SK-N-MC (cell line): ENCODE measurements at places on chromosomes 4 and X.

DNA sequence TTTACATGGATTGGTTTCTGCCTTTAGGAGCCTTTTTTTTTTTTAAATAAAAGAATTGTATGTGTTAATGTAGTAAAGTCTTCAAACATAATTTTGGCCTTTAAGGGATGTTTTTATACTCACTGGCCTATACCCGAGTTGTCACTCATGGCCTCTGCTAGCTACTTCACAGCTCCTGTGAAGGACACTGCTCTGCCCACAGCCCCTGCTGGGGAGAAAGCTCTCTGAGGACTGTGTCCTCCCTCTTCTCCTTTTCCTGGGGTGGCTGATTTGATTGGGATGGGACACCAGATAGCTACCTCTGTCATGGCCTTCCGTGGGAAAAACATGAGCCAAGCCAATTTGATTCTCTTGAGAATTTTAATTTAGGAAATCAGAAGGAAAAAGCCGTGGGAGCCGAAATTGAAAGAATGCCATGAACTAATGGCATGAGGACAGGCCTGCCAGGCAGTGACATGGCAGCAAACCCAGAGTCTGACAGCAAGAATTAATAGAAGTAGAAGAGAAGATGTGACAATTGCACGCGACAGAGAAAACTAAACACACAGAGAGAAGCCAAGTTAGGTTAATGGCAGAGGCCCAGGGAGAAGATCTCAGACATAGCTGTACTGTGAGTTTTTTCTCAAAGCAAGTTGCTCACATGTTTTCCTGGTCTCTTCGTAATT is 81.4 kb downstream of the ARHGAP10 start:
- no peak for DNase-seq

DNA sequence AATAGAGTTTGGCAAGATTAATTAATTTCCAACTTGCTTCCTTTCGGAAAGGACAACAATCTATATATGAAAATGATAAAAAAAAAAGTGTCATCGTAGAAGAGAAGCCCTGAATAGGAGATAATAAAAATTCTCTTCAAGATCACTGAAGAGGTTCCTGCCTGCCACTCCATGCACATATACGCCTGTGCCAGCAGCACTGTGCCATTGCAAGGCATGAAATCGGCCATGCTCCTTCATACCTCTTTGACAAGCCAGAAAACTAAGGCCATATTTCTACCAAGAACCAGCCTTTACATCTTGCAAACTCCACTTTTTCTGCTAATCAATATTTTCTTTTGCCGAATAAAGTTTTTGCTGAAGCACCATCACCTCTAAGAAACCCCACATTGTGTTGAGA is 365.5 kb downstream of the CXXC4 start:
- no peak for DNase-seq

GRCh38 chrX:111411557-111411956 is 435 bp downstream of the DCX start:
- no peak for DNase-seq

DNA sequence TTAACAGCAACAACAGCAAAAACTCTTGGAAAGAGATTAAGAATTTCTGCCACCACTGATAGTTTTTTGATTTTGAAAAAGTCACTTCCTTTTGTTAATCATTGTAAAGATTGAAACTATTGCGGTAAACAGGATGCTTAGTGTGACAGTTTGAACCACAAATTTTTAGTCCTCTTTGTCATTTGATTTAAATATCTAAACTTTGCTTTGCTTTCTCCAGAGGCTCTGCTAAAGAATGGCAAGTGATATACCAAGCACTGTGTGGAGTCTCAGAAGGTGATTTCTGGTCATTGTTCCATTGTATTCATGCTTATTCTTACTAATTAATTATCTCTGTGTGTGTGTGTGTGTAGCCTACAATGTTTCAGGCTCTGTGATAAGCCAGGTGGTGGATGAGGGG is 155.6 kb downstream of the BMPR1B start:
- no peak for DNase-seq

- no peak for DNase-seq
Measured at GRCh38 chr4:73139245-73139644, 69.7 kb upstream of the COX18 start.

- DNase-seq: peak; percentile 64
Measured at GRCh38 chr4:57426779-57427395, 316.7 kb upstream of the IGFBP7 start.

GRCh38 chrX:111124418-111124817 is 28.4 kb downstream of the PAK3 start:
- no peak for DNase-seq

DNA sequence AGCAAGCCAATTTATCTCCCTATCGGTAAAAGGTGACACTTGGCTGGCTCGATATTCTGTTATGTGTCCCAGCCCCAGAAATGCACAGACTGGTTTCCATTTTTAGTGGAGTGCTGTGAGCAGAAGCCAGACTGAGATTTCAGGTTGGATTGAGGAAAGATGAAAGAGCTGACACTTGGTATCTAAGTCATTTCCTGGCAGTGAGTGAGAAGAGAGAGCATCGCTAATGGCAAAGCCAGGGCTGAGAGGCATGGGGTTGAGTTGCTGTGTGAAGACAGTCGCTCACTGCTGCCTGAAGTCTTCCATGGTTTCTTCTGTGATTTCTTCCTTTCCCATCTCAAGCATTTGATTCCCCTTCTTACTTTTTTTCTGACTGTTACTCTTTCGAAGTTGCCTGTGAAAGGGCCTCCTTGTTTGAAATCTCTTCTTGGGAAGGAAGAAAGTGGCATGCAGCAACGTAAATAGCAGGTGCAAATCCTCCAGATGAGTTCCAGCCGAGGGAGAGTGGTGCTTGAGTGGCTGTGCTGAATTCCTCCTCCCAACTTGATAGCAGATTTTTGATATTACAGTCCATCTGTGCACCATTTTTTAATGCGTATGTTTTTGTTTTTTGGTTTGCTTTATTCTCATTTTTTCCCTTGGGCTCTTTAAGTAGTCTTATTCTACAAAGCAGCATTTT is 109.2 kb upstream of the LIMCH1 start:
- no peak for DNase-seq

- DNase-seq: no peak
Measured at GRCh38 chr4:75302648-75303047, 211.6 kb downstream of the RCHY1 start.

- no peak for DNase-seq
Measured at GRCh38 chr4:100894339-100894870, 376.6 kb upstream of the EMCN start.

- DNase-seq: no peak
Measured at GRCh38 chr4:80409809-80410208, 74.3 kb downstream of the CFAP299 start.

DNA sequence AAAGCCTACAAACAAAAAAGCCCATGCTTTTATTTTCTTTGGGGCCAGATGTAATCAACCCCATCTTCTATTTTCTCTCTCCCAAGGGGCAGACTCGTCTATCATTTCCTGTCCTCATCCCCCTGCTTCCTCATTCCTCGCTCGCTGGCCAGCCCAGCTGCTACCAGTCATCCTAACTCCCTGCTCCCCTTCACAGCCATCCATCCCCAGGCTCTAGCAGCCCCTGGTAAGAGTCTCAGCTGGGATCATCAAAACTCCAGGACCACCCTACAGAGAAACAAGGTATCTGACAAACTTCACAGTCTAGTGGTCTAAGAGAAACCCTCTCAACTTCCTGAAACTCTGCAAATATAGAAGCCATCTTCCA is 23.6 kb downstream of the SH3KBP1 start:
- DNase-seq: no peak

DNA sequence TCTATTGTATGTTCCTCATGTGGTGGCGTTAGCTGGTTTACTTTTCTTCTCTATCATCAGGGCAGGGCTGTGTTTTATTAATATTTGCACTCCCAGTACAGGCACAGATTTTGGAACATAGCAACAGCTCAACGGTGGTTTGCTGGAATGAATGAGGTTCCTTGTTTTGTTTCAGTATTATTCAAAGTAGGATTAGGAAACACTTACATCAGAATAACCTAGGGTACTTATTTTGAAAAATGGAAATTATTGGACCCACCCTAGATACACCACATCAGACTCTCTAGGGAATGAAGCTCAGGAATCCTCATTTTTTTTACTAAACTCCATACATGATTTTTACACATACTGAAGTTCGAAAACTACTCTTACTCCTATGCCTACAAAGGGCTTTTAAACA is 108.8 kb upstream of the ENPEP start:
- DNase-seq: no peak

DNA sequence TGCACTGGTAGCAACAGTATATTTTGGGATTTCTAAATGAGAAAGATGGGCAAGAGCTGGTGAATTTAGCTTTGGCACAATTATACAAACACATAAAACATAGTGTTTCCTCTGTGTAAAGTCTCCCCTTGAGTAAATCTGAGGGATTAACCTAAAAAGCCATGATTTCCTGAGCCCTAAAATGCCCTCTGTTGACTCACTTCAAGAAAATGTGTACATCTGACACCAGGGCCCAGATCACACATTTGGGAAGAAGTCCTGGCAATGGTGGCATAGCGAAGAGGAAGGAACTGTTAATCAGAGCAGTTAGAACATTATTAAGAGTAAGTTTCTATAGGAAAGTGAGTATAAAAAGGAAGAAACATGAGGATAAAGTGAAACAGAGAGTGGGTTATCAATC is 338.5 kb downstream of the SPOCK3 start:
- no peak for DNase-seq

DNA sequence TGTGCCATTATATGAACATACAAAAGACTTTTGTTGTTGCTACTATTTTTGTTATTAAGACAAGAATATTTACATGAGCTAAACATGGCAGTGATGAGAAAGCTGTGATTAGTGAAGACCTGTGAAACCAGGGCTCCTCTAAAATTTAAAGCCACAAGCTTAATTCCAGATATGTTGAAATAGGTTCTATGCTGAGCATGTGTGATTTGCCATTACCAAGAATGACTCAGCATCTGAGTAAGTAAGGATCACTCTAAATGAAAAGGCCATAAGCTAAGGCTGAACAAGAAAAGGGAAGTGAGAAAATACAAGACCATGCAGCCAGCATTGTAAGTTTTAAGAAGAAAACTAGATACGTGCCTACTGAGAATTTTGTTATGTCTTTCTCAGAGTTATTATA is 75.9 kb upstream of the CAMK2D start:
- DNase-seq: no peak

DNA sequence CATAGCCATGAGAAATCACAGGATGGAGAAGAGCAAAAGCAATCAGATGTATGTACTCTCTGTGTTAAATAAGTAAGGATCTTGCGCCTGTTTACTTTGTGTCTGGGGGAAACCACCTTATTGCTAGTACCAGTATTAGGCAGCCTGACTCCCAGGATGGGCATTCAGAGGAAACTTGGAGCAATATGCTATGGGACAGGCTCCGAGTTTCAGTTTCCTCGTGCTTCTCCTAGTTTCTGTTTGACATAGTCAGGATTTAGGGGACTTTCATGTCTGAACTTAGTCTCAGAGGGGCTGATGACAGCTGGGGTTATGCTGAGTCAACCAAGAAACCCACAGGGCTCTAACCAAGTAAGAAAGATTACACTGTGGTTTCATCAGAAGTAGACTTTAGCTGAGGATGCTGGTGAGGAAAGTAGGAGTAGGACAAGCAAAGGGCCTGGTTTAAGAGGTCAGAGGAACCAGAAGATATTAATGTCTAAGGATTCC is 13.5 kb downstream of the NSUN7 start:
- DNase-seq: no peak

GRCh38 chr4:1532549-1533395 is 126.5 kb upstream of the NKX1-1 start:
- DNase-seq: no peak

DNA sequence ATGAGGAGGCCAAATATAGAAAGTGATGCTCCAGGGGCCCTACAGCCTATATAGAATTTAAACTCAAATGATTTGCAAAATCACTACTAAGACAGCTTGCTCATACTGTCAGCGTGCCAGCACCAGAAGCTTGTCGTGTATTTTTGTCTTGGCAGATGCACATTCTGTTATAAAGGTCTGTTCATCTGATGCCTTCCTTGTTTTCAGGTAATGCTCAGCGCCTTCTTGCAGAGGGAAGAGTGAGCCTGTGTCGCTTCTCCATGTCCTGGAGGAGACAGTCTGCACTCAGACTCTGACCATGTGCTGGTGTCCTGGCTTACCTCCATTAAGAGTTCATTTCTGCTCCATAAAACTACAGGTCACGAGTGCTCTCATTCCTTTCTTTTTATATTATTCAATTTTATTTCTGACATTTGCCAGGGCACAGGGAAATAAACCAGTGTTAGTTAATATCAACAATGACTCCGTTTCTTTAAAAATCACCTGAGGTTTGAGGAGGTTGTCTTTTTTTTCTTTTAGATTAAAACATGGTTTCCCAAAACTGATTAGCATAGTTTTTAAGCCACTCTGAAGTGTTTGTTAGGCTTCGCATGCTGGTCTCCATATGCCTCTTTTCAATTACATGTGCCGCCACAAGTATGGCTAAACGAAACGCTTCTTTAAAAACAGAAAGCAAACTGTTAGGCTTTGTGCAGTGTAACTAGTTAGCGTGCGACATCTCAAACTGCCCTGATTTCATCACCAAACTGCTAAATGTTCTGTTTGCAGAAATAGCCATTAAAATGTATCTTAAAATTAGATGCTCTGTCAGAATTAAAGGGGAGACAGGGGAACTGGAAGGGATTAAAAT is 215.2 kb upstream of the GK2 start:
- DNase-seq: no peak

GRCh38 chrX:69562904-69563578 is 52.9 kb upstream of the EDA start:
- DNase-seq: no peak

- no peak for DNase-seq
Measured at GRCh38 chr4:82618103-82618720, 56.4 kb upstream of the TMEM150C start.

- DNase-seq: peak; percentile 48
Measured at GRCh38 chrX:7941390-7942042, 14.3 kb upstream of the PNPLA4 start.

GRCh38 chr4:52894443-52894842 is 32.3 kb downstream of the RASL11B start:
- DNase-seq: no peak

- no peak for DNase-seq
Measured at GRCh38 chr4:89573656-89574055, 263.3 kb downstream of the SNCA start.

GRCh38 chrX:103212749-103213457 is 2.0 kb upstream of the BEX4 start:
- DNase-seq: no peak

DNA sequence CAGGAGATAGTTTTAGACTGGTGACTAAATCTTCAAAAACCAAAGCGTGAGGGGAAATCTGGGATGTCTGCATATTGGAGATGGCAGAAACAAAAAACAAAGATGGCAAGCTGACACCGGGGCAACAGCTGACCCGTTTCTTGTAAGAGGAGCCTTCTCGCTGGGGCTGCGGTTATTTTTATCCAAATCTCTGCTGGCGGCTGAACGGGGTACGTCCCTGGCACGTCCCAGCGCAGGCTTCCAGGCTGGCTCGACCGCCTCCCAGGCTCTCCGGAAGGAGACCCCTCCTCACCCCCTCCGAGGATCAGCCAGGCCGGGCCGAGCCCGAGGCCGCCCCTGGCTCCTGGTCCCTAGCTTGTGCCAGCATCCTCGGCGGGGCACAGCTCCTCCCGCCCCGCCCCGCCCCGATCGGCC is 403 bp downstream of the SGCB start:
- no peak for DNase-seq

GRCh38 chr4:10117359-10118047 is 904 bp upstream of the WDR1 start:
- DNase-seq: no peak
